ENCODE measurements at places on chromosomes 16 and 17.

DNA sequence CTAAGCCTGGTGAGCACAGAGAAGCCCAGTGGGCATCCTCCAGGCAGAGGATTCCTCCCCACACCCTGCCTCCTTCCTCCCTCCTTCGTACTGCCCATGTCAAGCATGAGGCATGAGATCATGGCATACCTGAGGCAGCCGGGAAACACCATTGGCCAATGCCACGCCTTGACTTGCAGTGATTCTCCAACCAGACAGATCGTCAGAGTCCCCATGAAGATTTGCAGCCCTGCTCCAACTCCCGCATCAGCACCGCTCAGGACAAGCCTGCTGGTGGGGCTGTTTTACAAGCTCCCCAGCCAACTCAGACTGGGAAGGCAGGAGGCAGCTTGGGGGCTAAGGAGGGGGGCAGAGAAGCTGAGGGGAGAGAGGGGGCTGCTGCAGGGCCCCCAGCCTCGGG is 2.9 kb upstream of the KRT16 start:
- no peaks in the 10 kb centered on the region for H3K36me3 ChIP-seq
- peak; percentile 40 for DNase-seq
- no peak overlapping the region for H3K27ac ChIP-seq

DNA sequence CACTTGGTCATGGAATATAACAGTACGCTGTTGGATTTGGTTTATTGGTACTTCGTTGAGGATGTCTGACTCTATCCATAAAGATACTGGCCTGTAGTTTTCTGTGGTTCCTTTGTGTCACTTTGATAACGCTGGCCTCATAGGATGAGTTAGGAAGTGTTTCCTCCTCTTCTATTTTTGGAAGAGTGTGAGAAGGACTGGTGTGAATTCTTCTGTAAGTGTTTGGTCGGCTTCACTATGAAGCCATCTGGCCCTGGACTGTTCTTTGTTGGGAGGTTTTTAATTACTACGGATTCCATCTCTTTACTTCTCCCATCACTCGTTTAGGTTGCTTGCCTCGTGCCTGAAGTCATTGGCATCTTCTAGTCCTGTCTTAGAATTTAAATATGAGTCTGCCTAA is 117.3 kb downstream of the OR1D5 start:
- H3K4me3 ChIP-seq: no peak overlapping the region
- no peak for DNase-seq
- H3K27ac ChIP-seq: no peak overlapping the region
- no peaks in the 10 kb centered on the region for H3K36me3 ChIP-seq

GRCh38 chr17:55451203-55451641 is 29.6 kb upstream of the MMD start:
- H3K4me3 ChIP-seq: no peak overlapping the region
- no peaks in the 10 kb centered on the region for H3K27me3 ChIP-seq
- peak overlapping the region; percentile 67 for H3K27ac ChIP-seq

- no peak overlapping the region for H3K4me3 ChIP-seq
- no peaks in the 10 kb centered on the region for H3K36me3 ChIP-seq
- no peak for DNase-seq
- H3K27me3 ChIP-seq: no peaks in the 10 kb centered on the region
- H3K4me1 ChIP-seq: no peaks in the 10 kb centered on the region
- peak overlapping the region; percentile 84 for H3K27ac ChIP-seq
These were observed 200.1 kb downstream of the XYLT1 start for GRCh38 chr16:17270683-17271109.

DNA sequence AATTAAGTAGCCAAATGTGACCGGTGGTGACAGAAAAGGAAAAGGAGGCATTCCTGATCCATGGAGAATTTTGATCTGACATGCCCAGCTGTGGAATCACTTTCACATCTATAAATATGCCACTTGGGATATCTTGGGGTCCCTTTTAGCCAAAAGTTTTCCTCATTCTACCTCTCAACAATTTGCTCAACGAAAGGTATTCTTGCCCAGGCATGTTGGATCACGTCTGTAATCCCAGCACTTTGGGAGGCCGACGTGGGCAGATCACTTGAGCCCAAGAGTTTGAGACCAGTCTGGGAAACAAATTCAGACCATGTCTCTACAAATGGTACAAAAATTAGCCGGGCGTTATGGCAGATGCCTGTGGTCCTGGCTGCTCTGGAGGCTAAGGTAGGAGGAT is 24.3 kb downstream of the LITAF start:
- H3K36me3 ChIP-seq: no peaks in the 10 kb centered on the region
- H3K4me1 ChIP-seq: peaks cover 21% of the 10 kb centered on the region
- DNase-seq: no peak
- no peak overlapping the region for H3K4me3 ChIP-seq

GRCh38 chr17:83189044-83190003 is 109.9 kb downstream of the METRNL start:
- no peaks in the 10 kb centered on the region for H3K27me3 ChIP-seq
- H3K4me1 ChIP-seq: no peaks in the 10 kb centered on the region
- peak; percentile 79 for DNase-seq
- no peak overlapping the region for H3K4me3 ChIP-seq

GRCh38 chr16:57231821-57232350 is 13.2 kb upstream of the ARL2BP start:
- DNase-seq: no peak
- peaks cover 60% of the 10 kb centered on the region for H3K36me3 ChIP-seq
- H3K27me3 ChIP-seq: no peaks in the 10 kb centered on the region
- no peak overlapping the region for H3K27ac ChIP-seq
- H3K4me3 ChIP-seq: no peak overlapping the region
- no peaks in the 10 kb centered on the region for H3K4me1 ChIP-seq

GRCh38 chr17:62052765-62053338 is 12.2 kb downstream of the MED13 start:
- peaks cover 18% of the 10 kb centered on the region for H3K4me1 ChIP-seq
- no peak overlapping the region for H3K27ac ChIP-seq
- H3K4me3 ChIP-seq: no peak overlapping the region
- H3K36me3 ChIP-seq: peaks cover 23% of the 10 kb centered on the region
- H3K27me3 ChIP-seq: no peaks in the 10 kb centered on the region
- DNase-seq: no peak

DNA sequence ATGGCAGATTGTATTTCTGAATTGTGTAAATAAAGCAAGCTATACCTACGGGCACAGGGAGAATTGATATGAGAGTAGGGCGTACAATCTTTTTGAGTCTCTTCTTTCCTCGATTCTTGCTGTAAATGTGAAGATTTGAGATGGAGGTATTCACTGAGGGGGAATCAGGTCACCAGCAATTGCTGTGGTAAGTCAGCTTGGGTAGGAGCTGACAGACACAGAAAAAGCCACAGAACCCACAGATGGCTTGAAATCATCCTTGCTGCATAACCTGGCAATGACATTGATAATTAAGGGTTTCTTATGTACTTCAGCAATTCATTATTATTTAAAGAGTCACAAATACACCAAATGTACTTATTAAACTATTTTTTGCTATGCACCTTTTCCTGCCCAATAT is 164.2 kb downstream of the CNTNAP4 start:
- no peak overlapping the region for H3K27ac ChIP-seq
- no peak overlapping the region for H3K4me3 ChIP-seq
- H3K27me3 ChIP-seq: no peaks in the 10 kb centered on the region
- H3K36me3 ChIP-seq: no peaks in the 10 kb centered on the region
- H3K4me1 ChIP-seq: no peaks in the 10 kb centered on the region
- no peak for DNase-seq

DNA sequence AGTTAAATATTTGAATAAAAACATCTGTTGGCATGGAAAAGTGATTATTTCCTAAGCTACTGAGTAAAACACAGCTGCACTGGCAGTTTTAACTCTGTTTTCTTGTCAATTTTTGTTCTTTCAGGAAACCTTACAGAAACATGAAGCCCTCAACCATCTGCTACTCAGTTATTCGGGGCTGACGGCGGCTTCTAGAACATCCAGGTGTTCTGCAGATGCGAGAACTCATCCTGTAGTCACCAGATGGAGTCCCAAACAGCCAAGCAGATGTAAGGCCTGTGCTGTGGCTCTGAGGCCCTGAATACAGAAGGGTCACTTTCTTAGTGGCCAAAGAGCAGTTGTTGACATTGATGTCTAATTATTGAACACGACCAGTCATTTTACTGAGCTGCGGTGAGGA is 15.5 kb downstream of the ARSG start:
- no peaks in the 10 kb centered on the region for H3K4me1 ChIP-seq
- no peak overlapping the region for H3K4me3 ChIP-seq
- H3K27me3 ChIP-seq: no peaks in the 10 kb centered on the region
- no peak overlapping the region for H3K27ac ChIP-seq
- no peak for DNase-seq
- H3K36me3 ChIP-seq: no peaks in the 10 kb centered on the region

- no peaks in the 10 kb centered on the region for H3K36me3 ChIP-seq
- no peaks in the 10 kb centered on the region for H3K27me3 ChIP-seq
- H3K4me1 ChIP-seq: peaks cover 24% of the 10 kb centered on the region
These were observed 33.7 kb upstream of the CIBAR2 start for GRCh38 chr16:85145734-85146531.

DNA sequence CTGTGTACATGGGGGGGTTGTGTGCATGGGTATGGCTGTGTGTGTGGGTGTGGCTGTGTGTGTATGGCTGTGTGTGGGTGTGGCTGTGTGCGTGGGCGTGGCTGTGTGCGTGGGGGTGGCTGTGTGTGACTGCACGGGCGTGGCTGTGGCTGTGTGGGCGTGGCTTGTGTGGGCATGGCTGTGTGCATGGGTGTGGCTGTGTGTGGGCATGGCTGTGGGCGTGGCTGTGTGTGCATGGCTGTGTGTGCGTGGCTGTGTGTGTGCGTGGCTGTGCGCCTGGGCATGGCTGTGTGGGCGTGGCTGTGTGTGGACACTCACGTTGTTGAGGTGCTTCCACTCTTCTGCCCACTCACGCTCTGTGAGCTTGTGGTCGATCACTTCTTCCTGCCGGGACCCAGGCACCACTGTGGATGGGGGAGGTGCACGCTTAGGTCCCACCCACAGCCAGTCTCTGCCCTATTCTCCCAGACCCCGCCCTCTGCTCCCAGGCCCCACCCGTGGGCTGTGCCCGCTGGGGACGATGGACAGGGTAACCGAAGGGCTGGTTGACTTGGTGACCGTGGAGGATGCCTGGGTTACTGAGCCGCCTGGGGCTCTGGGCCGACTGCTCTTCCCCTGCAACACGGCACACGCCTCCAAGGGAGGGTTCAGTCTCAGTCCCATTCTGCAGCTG is 16.0 kb upstream of the PABPN1L start:
- H3K36me3 ChIP-seq: no peaks in the 10 kb centered on the region
- H3K4me1 ChIP-seq: peaks cover 9% of the 10 kb centered on the region
- no peak overlapping the region for H3K27ac ChIP-seq

DNA sequence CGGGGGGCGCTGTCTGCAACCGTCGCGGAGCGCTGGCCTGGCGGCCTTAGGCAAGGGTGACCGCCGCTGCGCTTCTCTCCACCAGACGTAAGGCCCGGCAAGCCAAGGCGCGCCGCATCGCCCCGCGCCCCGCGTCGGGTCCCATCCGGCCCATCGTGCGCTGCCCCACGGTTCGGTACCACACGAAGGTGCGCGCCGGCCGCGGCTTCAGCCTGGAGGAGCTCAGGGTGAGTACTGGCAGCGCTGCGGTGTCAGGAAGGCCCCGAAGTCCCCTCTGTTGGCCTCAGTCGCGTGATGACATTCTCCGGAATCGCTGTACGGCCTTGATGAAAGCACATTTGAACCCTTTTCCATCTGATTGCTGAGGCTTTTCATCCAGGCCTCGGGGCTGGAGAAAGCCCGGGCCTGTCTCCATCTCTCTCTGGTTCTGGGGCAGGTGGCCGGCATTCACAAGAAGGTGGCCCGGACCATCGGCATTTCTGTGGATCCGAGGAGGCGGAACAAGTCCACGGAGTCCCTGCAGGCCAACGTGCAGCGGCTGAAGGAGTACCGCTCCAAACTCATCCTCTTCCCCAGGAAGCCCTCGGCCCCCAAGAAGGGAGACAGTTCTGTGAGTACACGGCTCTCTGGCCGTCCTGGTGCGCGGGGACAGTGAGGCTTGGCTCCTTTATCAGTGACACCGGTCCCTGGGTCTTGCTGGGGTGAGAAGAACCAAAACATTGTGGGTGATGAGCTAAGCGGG is 831 bp downstream of the RPL13 start:
- peak overlapping the region; percentile 85 for H3K4me3 ChIP-seq
- peak overlapping the region; percentile 97 for H3K27ac ChIP-seq
- peaks cover 32% of the 10 kb centered on the region for H3K36me3 ChIP-seq
- no peaks in the 10 kb centered on the region for H3K27me3 ChIP-seq
- H3K4me1 ChIP-seq: peaks cover 52% of the 10 kb centered on the region
- no peak for DNase-seq

GRCh38 chr17:48198950-48199541 is 91.5 kb downstream of the SNX11 start:
- H3K36me3 ChIP-seq: no peaks in the 10 kb centered on the region
- DNase-seq: no peak
- no peaks in the 10 kb centered on the region for H3K27me3 ChIP-seq
- H3K27ac ChIP-seq: no peak overlapping the region
- H3K4me1 ChIP-seq: no peaks in the 10 kb centered on the region
- H3K4me3 ChIP-seq: no peak overlapping the region

- no peak for DNase-seq
- no peaks in the 10 kb centered on the region for H3K27me3 ChIP-seq
- H3K27ac ChIP-seq: peak overlapping the region; percentile 57
- H3K4me1 ChIP-seq: no peaks in the 10 kb centered on the region
- H3K36me3 ChIP-seq: no peaks in the 10 kb centered on the region
- H3K4me3 ChIP-seq: no peak overlapping the region
These were observed 45.4 kb downstream of the CLEC19A start for GRCh38 chr16:19330841-19331397.

DNA sequence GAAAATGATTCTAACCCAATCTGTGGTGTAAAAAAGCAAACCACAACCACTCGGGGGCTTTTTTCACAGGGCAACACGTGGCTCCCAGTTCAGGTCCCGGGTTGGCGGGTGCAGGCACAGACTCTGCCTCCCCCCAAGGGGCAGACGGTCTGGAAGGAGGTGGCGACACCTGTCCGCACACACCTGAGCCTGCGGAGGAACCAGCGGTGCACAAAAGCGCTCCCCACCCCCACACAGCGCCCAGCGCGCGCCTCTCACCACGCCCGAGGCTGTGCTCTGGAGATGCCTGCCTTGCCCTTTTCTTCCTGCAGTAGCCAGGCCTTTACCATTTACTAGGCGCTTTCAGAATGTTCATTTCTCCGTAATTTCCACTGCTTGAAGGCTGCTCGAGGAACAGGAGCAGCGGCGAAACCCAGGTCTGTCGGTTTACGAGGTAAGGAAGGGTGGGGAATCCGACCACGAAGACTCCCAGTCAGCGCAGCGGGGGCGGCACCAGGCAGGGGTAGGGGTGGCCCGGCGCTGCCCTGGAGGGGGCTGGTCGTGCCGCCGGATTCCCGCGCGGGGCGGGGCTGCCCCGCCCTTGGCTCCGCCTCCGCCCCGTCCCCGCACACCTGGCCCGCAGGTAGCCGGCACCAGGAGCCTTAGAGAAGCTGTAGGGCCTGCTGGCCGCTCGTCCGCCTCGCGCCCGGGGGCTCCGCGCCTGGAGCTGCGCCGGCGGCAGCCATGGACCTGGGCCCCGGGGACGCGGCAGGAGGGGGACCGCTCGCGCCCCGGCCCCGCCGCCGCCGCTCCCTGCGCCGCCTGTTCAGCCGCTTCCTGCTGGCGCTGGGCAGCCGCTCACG is at the start of gene USP43:
Gene USP43 (plus strand): TSS at position 608 of the 842 bp plus-strand sequence. CDS start 116 bp downstream, at position 724.
- H3K4me1 ChIP-seq: no peaks in the 10 kb centered on the region
- DNase-seq: no peak
- peaks cover 54% of the 10 kb centered on the region for H3K27me3 ChIP-seq
- H3K4me3 ChIP-seq: peak within 1 kb of the TSS; percentile 55
- H3K27ac ChIP-seq: peak within 1 kb of the TSS; percentile 25
